ENCODE measurements at places on chromosomes 16 and 17.

DNA sequence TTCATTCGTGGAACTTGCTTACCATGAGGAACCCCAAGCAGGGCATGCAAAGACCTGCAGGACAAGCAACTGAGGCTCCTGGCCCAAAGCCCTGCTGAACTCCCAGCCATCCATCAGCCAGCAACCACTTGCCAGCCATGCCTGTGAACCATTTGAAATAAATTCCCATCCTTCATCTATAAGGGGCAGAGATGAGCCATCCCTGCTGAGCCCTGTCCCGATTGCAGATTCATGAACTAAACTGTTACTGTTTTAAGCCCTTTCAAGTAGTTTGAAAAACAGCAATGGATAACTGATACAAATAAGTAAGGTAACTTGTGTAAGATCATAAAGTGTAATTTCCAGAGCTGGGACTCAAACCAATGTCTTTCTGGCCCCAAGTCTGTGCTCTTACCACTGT is 114.4 kb upstream of the WSCD1 start:
- no peak for DNase-seq

- DNase-seq, result no peak
Measured at GRCh38 chr16:51607201-51607651, 456.2 kb upstream of the SALL1 start.

- DNase-seq, result no peak
Measured at GRCh38 chr17:13027246-13027645, 9.4 kb upstream of the ELAC2 start.

- no peak for DNase-seq
Measured at GRCh38 chr17:17685775-17686291, 4.6 kb downstream of the RAI1 start.

DNA sequence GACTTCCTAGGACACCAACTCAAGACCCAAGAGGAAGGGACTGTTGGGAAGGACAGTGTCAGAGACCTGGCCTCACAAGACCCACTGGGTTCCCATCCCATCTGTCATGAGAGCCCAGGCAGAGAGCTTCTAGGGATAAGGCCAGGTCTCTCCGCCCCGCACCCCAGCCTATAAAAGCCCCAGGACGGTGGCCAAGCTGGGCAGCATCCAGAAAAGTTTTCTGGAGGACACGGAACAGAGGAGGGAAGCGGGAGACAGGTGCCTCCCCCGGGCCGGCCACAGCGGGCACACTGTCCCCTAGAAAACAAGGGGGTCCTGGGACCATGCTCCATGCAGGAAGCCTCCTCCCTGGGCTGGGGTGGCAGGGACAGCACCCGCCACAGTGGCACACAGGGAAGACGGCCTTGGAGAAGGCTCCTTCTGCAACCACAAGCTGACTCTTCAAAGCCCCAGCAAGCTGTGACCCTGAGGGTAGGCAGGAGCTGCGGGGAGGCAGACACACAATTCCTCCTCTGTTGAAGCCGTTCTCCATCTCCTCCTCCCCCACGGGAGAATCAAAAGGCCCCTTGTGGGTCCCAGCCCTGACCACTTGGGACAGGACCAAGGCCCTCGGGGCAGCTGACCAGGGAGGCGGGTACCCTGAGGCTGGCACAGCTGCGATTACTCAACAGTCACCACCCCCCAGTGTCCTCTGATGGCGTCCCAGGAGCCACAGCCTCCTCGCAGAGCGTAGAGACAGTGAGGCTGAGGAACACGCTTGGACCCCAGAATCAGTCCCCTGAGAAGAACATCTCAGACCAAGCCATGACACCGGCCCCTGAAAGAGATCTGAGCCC is 26.1 kb downstream of the TRPV3 start:
- no peak for DNase-seq

DNA sequence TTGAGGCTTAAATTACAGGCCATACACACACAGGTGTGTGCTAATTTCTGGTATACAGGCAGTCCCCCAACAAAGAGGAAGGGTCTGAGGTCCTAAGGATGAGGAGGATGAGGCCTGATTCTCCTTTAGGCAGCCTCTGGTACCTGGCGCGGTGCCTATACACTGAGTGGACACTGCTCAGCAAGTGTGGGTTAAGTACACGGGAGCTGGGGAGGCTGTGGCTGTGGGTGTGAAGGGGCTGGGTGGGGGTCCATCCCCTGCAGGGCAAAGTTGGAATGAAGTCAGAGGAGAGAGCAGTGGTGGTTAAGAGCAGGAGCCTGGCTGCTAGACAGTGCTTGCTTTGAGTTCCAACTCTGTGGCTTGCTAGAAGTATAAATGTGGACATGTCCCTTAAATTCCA is 10.9 kb downstream of the MRM1 start:
- no peak for DNase-seq

- no peak for DNase-seq
Measured at GRCh38 chr17:59167571-59168001, 12.0 kb downstream of the PRR11 start.

GRCh38 chr17:73135766-73136165 is 29.0 kb upstream of the SSTR2 start:
- DNase-seq, result no peak

GRCh38 chr16:11609474-11610120 is 22.9 kb upstream of the LITAF start:
- no peak for DNase-seq

DNA sequence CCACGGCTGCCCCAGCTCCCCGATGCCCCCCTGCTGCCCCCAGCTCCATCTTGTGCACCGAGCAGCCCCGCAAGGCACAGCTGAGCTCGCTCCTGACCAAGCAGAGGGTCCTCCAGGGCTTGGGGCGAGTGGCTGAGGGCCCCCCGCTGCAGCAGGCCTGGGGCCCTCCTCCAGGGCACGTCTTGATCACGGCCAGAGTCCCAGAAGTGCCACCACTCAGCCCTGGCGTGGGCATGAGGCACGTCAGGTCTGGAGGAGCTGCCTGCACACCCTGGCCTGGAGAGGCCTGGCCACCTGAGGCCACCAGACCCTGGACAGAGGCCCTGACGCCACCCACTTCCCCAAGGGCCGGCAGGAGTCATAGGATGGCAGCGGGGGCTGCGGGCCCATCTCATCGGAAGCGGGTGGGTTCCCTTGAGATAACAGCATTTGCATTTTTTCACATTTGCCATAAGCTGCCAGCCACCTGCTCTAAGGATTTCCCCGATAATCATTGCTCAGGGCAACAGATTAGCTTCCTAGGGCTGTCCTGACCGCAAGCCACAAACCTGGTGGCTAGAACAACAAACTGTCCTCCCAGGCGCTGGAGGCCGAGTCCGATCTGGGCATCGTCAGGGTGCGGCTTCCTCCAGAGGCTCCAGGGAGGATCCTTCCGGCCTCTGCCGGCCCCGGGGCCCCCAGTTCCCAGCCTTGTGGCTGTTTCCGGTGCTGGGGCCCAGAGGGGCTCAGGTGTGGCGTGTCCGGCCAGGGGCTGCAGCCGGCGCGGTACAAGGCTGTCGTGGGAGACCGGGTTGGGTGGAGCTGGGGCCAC is 23.9 kb upstream of the C1QTNF8 start:
- no peak for DNase-seq

GRCh38 chr17:43898446-43898845 is 8.9 kb downstream of the MPP2 start:
- DNase-seq, result no peak

- DNase-seq, result no peak
Measured at GRCh38 chr16:46822270-46822669, 8.7 kb downstream of the C16orf87 start.

DNA sequence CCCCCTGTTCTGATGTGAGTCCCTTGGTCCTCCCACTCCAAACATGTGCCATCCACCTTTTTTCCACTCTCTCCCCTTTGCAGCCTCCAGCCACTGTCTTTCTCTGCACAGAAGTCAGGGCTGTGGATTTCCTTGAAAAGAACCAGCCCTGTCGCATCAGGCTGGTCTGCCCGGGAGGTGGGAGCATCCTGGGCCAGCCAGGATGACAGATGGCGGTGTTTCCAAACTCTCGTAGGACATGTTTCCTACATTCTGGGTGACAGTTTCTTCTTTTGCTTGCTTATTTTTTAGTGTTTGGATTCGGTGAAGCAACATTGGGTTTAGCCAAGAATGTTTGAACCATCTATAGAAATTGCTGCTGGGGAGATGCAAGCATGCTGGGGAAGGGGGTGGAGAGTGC is 100.8 kb downstream of the CCDC182 start:
- no peak for DNase-seq

GRCh38 chr16:21324267-21324666 is 46.2 kb upstream of the CRYM start:
- DNase-seq, result no peak

DNA sequence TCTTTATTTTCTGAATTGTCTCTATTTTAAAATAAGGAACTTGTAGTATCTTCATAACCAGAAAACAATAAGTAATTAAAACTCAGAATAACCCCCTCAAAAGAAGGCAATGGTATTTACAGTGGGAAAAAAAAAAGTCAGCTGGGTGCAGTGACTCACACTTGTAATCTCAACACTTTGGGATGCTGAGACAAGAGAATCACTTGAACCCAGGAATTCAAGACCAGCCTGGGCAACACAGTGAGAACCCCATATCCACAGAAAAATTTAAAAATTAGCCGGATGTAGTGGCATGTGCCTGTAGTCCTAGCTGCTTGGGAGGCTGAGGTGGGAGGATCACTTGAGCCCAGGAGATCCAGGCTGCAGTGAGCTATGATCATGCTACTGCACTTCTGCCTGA is 33.5 kb downstream of the ADAM11 start:
- DNase-seq, result no peak

DNA sequence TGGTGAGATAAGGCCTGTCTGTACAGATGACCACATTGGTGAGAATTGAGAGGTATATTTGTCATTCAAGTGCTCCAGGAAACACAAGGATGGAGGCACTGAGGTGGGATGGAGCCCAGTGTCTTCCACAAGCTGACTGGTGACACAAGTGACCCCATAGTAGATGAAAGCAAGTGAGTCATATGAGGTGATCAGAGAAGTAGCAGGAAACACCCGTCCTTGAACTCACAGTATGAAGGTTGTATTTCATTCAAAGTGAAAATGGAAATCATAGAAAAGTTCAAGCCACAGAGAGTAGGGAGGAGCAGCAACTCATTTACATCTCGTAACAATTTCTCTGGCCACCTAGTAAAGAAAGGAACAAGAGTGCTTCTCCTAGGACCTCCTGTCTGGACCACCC is 609.8 kb downstream of the HS3ST4 start:
- no peak for DNase-seq

GRCh38 chr17:19673623-19674022 is 25.1 kb downstream of the ALDH3A2 start:
- DNase-seq, result no peak

DNA sequence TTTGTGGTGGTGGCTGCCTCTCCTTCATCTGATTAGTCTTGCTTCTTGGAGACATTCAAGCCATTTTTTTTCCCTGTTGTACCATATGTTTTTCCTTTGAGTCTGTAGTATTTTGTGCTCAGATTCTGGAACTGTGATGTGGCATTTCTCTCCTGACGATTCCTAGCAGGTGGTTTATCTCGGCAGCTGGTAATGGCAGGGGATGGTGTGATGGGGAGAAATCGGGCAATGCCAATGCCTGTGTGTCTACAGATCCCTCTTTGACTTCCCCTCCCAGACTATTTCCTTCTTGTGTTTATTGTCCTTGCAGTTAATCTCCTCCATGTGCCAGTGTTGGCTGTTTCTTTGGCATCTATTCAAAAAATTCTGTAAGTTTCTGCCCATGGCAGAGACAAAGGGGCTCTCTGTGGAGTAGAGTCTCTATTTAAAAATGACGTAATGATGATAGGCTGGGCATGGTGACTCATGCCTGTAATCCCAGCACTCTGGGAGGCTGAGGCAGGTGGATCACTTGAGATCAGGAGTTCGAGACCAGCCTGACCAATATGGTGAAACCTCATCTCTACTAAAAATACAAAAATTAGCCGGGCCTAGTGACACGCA is 90.2 kb upstream of the ERCC4 start:
- no peak for DNase-seq

DNA sequence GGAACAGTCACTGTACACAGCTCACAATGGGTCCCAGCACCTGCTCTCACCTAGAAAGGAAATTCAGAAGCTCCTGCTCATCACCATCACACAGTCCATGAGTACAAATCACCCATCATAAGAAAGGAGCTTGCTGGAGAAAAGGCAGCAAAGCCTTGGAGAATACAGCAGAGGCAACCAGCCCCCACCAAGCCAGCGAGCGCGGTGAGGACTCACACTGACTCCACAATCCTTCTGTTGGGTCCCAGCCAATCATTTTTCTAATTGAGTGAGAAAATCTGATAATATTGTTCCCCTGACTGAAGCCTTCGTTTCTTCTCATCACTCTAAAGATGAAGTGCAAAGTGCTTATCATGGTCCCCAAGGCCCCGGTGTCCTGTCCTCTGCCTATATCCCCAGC is 298.3 kb downstream of the SLC39A11 start:
- no peak for DNase-seq

DNA sequence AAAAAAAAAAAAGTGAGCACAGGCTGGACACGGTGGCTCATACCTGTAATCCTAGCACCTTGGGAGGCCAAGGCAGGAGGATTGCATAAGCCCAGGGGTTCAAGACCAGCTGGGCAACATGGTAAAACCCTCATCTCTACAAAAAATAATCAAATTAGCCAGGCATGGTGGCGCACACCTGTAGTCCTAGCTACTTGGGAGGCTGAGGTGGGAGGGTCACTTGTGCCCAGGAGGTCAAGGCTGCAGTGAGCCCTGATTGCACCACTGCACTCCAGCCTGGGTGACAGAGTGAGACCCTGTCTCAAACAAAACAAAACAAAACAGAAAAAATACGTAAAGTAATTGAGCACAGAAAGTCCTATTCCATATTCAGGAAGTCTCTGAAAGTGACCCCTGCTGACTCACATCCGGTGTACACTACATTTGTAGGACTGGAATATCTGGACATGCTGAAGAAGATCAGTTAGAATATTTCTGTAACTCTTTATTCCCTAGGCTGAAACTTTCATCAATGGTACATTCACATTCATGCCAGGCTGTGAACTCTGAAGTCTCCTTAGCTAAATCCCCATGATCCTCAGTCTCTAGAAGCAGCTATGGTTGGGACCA is 66.0 kb upstream of the HAS3 start:
- no peak for DNase-seq

DNA sequence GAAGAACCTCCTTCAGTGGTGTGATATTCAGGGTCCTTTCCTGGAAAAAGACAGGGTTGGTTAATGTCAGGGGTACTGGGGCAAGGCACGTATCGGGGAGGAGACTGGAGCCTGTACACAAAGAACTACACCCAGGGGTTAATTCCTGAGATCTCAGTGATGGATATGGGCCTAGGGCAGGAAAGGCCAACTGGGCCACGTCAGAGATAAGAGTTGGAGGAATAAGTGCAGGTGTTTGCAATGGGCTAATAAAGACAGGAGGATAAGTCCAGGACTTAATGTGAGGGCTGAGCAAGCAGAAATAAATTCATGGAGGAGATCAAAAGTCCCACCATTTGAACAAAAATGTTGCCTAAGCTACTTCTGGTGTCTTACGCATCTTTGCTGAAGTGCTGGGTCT is 10.4 kb upstream of the HERPUD1 start:
- DNase-seq, result no peak

DNA sequence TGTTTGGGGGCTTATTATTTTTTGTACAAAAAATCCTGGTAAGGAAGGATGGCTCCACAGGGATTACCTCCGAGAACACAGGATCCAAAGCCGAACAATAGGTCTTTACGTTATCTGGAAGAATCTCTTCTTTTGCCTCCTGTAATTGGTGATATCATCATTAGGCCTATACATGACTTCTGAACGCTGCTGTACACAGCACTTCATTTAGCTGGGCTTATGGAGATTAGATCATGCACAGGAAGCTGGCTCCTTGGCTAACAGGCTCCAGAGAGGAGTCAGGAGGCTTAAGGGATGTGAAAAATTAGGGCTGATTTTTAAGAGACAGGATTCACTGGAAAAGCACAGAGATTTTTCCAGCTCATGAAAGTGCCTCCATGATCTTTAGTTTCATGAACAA is 54.7 kb downstream of the TANGO6 start:
- no peak for DNase-seq

- no peak for DNase-seq
Measured at GRCh38 chr16:2087748-2088631, 40.2 kb downstream of the TSC2 start.

Data from NCI-H460 (cell line).